ENCODE measurements at places on chromosomes 11 and 22.
A peak's percentile ranks its signal among the peaks of the same experiment; 100 is the strongest.

DNA sequence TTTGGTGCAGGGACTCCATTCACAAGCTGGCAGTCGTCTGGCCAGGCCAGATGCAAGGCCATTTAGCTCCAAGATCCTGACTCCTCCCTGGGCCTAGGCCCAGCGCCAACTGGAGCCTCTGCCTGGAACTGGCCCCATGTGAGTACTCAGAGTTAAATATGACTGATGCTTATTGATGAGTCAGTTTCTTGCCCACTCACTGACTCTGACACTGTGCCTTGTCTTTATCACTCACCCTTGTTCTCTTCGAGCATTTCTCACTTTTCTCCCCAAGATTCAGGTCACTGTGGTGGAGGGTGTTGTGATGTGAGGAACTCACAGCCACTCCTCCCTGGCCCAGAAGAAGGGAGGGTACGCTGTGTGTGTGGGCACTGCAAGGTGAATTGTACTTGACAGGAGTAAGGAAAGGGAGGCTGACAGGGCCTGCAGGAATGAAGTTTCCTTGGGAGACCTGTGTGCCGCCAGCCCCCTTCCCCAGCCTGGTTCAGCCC, 23.2 kb upstream of the ST3GAL4 start:
- peak; percentile 57 for DNase-seq

GRCh38 chr11:1483445-1483961, 3.1 kb downstream of the MOB2 start:
- no peak for DNase-seq

DNA sequence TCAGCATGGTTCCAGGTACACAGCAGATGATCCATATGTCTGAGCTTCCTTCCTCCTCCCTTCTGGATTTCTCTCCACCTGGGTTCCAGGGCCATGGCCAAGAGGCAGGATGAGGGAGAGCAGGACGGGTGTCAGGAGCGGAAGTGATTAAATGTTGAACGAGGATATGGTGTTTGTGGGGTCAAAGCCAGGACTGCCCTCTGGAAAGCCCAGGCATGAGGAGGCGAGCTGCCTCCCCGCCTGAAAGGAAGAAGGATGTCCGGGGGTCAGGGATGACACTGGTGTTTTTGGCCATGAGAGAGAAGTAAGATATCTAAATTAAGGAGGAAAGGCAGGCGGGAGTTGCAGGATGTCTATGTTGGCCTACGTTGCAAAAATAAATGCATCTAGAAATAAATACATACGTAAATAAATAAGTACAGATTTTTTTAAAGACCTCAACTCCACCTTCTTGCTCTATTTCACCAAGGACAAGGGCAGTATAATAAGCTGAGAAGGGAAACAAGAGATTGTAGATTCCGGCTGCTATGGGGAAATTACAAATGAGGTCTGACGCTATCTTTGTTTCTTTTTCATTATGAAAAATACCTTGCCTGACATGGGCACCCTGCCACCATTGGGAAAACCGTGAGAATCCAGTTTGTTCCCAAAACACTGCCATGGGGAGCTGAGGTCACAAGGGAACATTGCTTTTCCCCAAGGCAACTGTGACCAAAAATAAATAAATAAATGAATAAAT, 27.6 kb upstream of the LIPT2 start:
- no peak for DNase-seq

DNA sequence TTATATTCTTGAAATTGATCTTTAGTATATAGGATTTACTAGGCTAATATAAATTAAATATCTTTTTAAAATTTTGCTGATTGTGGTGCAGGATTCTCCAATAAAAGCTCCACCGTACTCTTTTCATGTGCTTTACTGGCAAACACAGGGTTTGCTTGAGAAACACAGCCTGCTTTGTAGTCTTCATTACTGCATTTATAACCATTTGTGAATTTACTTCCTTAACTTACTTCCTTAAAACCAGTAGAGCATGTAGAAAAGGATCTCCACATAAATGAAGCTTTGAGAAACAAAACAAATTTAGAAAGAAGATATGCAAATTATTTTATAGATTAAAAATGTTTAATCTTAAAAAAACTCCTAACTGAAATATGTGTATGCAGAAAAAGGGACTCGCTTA, 28.8 kb downstream of the SWAP70 start:
- DNase-seq, result no peak

DNA sequence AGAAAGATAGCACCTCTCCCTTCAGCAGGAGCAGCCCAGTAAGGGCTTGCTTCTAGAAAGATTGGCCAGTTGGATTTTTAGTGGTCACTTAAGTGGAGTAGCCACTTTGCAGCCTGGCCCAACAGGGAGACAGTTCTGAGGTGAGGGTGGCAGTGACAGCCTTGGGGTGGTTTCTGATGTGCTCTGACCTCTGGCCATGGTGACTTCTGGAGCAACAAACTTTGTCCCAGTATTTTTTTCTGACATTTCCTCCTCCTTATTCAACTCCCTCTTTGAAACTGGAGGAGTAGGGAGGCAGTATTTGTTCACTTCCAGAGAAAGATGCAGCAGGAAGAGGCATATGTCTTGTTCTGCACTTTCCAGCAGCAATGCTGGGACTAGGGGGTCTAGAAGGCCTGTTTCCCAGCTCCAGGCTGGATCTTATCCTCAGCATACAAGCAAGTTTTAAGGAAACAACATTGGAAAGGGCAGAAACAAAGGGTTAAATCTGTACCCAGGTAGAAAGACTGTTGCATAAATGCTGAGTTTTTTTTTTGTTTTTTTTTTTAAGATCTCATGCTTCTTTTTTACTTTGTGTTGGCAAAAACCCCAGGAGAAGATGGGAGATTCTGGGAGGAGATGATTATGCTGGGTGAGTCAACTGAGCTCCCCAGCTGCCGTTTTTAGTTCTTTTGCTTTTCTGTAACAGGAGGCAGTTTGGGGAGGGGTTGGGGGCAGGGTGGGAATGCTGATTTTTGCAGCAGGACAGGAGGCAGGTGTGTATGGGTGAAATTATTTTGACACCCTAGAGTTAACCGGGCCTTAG, 37.2 kb downstream of the RCOR2 start:
- DNase-seq, result no peak

- no peak for DNase-seq
These were observed 844.5 kb upstream of the RAG2 start for GRCh38 chr11:37442576-37442975.

GRCh38 chr11:128776424-128777284, 82.8 kb downstream of the FLI1 start:
- no peak for DNase-seq

DNA sequence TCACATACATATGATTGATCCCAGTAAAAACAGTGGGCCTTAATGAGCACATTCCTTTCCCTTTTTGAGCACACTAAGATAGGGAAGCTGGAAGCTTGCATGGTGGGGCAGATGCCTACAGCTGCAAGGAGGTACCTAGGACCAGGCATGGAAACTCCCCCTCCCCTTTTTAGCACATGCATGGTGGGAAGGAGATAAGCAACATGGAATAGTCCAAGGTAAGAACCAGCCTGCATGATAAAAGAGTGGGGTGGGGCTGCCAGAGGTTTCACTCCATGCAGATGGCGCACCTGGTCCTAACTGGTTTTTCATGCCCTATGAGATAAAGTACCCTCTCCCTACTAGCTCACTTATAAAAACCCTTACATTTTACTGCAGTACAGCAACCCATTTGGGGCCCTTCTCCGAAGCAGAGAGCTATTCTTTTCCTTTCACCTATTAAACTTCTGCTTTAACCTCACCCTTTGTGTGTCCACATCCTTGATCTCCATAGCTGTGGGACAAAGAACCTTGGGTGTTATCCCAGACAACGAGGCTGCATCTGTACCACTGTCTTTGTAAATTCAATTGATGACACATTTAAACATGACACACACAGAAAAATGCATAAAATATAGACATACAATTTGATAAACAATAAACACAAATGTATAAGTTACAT, 40.1 kb upstream of the VSTM5 start:
- no peak for DNase-seq

- no peak for DNase-seq
These were observed 98.2 kb downstream of the INSC start for GRCh38 chr11:15212876-15213275.

DNA sequence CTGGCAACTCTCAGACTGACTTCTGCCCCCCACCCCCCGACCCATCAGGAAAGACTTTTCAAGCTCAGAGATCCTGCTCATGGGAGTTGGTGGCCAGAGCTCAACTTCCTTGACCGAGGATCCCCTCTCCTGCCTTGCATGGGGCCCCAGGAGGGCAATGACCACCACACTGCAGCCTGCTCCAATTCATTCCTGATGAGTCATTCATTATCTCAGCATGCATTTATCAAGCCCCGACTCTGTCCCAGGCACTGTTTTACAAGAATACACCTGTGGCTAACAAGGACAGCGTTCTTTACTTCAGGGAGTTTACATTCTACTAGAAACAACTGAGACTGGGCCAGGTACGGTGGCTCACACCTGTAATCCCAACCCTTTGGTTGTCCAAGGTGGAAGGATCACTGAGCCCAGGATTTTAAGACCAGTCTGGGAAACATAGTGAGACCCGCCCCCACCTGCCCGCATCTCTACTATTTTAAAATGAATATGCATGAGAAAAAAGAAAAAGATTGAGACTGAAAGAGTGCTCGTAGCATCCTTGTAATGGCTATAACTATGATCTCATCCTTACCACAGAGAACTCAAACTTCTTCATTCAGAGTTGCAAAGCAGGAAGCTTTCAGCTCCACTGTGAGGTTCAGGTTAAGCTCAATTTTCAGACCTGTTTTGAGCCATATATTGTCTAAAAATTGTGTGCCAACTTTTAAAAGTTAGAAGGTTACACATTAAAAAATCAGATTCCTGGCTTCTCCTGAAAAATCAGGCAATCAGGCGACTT, 60.4 kb downstream of the FEZ1 start:
- DNase-seq, result no peak

DNA sequence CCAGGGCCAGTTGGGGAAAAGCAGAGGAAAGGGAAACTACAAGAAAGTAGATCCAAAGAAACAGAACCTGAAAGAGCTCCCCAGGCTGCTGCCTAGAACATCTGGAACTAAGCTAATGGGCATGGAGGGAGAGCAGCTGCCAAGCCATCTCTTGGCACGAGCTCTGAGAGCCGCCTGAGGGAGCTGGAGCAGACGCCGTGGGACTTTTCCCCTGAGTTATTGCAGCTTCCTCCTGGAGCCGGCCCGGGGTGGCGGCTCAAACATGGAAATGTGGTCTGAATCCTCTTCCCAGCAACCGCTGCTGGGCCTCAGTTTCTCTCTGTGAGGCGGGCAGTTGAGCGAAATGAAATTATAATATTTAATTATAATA, 41.8 kb downstream of the LIF start:
- peak; percentile 81 for DNase-seq
